Right lung (tissue), 10 donors: ENCODE measurements at places on chromosomes 6 and 20. TPM values are rescaled to one million over a fixed set of nuclear protein-coding genes. Genes with fewer than 3 reads are reported as not detected.

Gene PCSK2
- polyA plus RNA-seq = 0.46 TPM

Gene TOX2
- polyA plus RNA-seq = 69.8 TPM

Gene PROKR2
- not detected for polyA plus RNA-seq

Gene RBL1
- 12.3 TPM for polyA plus RNA-seq

Gene ID4
- polyA plus RNA-seq = 43.0 TPM

Gene GGTLC1
- 0.85 TPM for polyA plus RNA-seq

Gene RBM38
- 19.6 TPM for polyA plus RNA-seq

Gene WFDC12
- not detected for polyA plus RNA-seq

Gene RBBP8NL
- polyA plus RNA-seq = 4.1 TPM

DNA sequence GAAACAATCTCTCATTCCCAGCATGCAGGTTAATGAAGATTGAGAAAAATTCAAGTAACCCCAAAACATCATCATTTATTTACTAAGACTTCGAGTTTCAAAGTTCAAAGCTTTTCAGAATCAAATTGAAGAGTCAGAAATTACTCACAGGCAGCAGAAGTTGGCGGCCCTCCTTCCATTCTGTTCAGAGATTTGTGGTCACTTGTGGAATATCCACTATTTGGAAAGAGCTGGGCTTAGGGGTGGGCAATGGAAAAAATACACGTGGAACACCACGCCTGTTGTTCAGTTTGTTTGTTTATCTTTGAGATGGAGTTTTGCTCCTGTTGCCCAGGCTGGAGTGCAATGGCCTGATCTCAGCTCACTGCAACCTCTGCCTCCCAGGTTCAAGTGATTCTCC, 108.6 kb upstream of the NAA20 start:
- no peak for DNase-seq

DNA sequence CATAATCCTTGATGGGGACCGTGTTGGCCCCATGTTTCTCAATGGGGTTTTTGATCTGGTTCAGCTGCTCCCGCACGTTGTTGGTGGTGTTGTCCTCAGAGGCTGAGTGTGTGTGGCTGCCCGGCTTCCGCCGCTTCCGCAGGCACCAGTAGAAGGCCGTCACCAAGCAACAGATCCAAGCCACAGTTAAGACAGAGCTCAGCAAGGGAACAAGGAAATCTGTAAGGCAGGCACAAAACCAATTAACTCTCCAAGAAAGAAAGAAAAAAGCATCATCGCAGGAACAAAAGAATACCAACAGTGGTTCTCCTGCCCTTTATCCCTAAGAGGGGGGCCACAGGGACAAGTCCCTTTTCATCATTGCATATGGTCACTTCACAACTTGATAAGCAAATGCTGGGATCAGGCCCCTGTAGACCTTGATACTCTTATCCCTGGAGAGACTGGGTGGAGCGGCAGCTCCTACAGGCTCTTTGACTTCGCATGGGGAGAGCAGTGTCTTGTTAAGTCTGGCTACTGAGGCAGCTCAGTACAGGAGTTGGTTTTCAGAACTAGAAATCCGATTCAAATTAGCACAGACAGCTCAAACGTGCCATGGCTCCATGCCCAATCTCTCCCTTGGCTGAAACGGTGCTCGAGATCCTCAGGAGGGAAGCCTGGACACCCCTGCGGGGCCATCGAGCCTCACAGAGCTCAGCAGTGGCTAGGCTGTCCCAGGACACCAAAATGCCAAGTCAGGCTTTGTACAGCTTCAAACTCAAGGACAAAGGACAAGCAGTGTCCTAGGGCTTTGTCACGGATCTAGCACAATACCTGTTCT, 33.9 kb downstream of the JAG1 start:
- DNase-seq = no peak

DNA sequence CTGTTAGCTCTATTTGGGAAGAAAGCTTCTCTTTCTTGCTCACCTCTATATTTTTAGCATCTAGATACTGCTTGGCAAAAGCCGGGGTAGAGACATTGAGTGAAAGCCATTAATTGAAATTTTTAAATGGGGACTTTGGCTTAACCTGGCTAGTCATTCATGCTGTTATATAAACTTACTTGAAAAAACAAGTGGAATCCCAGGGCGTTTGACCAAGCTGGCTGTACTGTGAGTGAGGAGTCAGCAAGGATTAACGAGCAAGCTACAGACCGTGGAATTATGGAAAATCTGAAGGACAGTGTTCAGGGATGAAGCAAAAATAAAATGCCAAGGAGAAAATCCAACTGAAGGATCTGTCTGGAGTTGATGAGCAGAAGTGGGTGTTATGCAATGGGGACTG, 232.0 kb downstream of the GRM1 start:
- DNase-seq = no peak

DNA sequence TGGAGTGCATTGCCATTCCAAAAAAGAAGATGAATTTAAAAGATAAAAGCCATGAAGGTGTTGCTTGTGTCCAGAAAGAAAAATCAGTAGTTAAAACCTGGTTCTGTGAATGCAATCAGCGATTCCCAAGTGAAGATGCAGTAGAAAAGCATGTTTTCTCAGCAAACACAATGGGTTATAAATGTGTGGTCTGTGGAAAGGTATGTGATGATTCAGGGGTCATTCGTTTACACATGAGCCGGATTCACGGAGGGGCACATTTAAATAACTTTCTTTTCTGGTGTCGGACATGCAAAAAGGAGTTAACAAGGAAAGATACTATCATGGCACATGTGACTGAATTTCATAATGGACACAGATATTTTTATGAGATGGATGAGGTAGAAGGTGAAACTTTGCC, 24.7 kb upstream of the BAG2 start:
- no peak for DNase-seq

- no peak for DNase-seq
These were observed 604.4 kb upstream of the NOX3 start for GRCh38 chr6:156060013-156060412.

GRCh38 chr20:49698477-49698876, 15.2 kb downstream of the B4GALT5 start:
- no peak for DNase-seq

GRCh38 chr6:134345789-134346188, 27.9 kb upstream of the SGK1 start:
- DNase-seq = no peak

DNA sequence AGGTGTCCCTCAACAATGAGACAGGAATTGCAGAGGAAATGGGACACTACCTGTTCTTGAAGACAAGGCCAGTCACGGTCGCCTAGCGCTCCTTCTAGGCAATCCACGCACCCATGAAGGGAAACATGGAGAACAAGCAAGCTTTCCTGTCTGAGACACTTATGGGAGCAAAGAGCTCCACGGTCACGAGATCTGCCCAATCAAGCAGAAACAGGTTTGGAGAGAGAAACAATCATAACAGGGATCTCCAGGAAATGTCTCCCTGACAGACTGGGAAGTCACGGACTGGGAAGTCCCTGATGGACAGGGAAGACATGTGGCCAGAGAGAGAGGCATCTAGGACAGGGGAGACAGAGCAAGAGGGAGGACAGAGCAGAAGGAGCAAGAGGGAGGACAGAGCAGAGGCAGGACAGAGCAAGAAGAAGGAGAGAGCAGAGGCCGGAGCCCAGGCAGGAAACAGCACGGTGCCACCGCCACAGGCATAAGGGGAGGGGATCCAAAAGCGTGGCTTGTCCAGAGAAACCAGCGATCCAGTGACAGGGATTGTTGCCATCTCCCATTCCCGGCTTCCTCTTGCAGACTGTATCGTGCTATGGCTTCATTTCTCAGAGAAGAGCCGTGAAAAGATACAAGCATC, 167.8 kb upstream of the ZNF337 start:
- DNase-seq = no peak

- no peak for DNase-seq
These were observed 18.3 kb upstream of the PHACTR1 start for GRCh38 chr6:12698298-12698697.

- DNase-seq = no peak
These were observed 25.8 kb downstream of the SYNDIG1 start for GRCh38 chr20:24495266-24495665.

- no peak for DNase-seq
These were observed 67.8 kb downstream of the MMS22L start for GRCh38 chr6:97215157-97215769.

DNA sequence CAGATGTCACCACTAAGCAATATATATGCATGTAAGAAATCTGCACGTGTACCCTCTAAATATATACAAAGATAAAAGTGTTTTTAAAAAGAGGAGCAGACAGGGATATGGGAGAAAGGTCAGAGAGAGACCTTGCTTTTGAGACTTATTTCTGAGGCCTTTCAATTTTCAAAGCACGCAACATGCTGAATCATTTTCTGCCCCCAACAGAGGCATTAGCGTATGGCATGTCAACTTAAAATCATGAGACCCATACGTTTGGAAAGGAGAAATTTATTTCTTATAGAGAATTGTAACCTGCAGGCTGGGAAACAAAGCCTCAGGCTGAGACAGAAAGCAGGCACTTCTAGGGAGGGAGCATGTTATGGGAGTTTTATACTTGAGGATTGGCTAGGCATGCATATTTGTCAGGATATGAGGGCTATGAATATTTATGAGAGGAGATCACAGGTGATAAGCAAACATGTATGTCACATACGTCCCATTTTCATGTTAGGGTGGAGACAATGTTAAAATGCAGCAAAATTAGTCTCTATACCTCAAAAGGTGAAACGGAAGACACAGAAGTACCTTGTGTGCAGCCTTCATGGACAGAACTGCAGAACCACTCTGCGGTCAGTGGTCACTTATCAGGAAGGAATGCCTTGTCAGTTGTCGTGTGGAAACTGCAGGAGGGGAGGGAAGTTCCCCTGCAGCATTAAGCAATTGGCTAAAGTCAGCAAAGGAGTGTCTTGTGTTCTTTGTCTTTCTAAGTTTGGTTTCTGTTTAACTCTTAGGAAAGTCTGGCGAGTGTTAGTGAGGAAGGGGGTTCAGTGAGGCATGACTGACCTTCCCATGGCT, 6.3 kb upstream of the GABRR2 start:
- DNase-seq = no peak

GRCh38 chr6:12344961-12345693, 55.0 kb downstream of the EDN1 start:
- no peak for DNase-seq
